ENCODE measurements at places on chromosomes 2 and 18. TPM values are rescaled to one million over a fixed set of nuclear protein-coding genes. Genes with fewer than 3 reads are reported as not detected.

- DNase-seq: no peak
Observed at GRCh38 chr2:121130301-121130850, 154.6 kb downstream of the TFCP2L1 start.

DNA sequence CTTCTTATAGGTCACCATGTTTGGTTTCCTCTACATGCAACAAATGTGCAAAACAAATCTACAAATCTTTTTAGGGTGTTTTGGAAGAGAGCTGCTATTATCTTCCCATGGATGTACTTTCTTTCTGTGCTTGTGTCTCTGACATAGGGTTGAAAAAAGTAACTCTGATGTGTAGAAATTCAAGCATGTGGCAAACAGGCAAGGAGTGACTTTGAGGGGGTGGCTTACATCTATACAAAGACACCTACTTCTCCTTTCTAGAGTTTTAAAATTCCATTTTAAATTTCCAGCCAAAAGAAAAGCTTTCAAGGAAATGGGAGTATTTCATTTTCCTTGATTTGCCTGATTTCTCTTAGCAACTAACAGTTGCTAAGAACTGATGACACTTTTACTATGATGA is 904.8 kb upstream of the CELF4 start:
- no peak for DNase-seq

The POMC gene
- 7.3 TPM for total RNA-seq

GRCh38 chr2:23618265-23618664 is 233.3 kb downstream of the KLHL29 start:
- no peak for DNase-seq

DNA sequence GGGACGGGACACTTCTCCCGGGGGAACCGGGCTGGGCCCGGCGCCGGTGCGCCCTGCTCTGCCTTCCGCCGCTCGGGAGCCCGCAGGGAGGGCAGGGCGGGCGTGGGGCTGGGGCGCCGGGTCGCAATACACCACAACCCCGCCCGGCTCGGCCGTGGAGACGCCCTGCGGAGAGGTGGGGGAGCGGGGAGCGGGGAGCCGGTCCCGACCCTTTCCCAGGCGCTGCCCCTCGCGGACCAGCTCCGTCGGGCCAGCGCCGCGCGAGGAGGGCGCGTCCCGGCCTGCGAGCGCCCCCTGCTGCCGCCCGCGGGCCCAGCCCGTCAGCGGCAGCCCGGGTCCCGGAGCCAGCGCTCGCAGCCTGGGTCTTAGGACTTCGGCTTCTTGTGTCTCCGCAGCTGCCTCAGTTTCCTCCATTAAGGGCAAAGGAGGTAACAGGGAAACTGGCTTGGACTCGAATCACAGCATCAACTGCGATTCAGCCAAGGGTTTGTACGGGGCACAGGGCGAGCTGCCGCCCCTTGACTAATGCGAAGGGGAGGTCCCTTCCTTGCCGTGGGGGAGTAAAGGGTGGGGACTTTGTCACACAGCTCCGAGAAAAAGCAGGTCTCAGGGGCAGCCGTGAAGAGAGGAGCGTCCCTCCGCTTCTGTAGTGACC is 635 bp upstream of the ADRA2B start:
- DNase-seq: no peak

- DNase-seq: no peak
Observed at GRCh38 chr2:185676316-185676715, 62.3 kb upstream of the FSIP2 start.

- DNase-seq: peak; percentile 31
Observed at GRCh38 chr2:45651415-45652089, at the start of gene PRKCE. TSS of gene PRKCE (plus strand) at chr2:45651675.

The LGALSL gene
- total RNA-seq: 4.9 TPM

Data from gastrocnemius medialis (tissue), 4 donors.